ENCODE measurements at places on chromosomes 4 and X.
A peak's percentile ranks its signal among the peaks of the same experiment; 100 is the strongest.

GRCh38 chr4:15162046-15162445 is 159.8 kb downstream of the CPEB2 start:
- DNase-seq: no peak

DNA sequence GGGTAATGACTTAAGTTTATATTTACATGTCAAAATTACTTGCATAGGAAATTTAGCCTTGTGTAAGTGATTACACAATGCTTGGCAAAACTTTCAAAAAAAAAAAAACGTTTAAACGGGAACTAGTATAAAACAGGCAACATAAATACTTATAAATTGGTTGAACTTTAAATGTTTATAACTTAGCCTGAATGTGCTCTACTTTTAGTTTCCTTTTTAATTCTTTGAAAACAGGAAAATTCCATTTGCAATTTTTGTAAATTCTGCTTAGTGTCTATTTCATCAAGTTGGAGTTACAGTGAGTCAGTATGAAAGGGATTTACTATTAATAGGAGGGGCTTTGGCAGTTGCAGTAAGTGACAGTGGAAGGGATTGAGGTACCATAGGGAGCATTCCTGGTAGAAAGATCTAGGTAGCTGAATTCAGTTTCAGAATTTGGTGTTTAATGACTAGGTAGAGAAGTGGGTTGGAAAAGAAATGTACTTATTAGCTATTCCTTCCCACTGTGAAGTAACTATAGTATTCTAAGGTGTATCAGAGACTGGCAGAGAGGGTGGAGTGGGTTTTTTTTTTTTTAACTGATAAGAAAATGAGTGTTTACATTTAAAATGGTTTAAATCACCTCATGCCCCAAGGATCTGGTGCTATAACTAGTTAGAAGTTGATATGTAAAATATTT is 2.8 kb downstream of the STAG2 start:
- DNase-seq: no peak

- no peak for DNase-seq
Measured at GRCh38 chr4:41143311-41144039, 70.9 kb downstream of the APBB2 start.

- DNase-seq: no peak
Measured at GRCh38 chr4:42554072-42554471, 102.8 kb downstream of the ATP8A1 start.

GRCh38 chrX:12065251-12065650 is 73.0 kb upstream of the FRMPD4 start:
- DNase-seq: no peak

DNA sequence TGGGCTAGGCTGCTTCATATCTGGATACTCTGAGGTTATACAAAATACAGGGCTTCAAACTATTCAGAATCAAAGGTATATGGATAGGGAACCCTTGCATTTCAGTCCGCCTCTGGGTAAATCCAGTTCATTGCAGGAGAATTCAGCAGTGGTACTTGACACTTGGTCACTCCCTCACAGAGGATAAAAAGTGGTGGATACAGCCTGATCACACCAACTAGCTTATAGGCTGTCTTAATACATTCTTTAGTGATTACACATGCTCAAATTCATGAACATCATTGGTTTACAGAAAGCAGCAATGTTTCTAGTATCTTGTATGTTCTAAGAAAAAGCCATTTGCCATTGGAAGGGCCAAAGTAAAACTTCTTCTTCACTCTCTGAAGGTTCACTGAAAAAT is 104.8 kb upstream of the PDE5A start:
- no peak for DNase-seq

DNA sequence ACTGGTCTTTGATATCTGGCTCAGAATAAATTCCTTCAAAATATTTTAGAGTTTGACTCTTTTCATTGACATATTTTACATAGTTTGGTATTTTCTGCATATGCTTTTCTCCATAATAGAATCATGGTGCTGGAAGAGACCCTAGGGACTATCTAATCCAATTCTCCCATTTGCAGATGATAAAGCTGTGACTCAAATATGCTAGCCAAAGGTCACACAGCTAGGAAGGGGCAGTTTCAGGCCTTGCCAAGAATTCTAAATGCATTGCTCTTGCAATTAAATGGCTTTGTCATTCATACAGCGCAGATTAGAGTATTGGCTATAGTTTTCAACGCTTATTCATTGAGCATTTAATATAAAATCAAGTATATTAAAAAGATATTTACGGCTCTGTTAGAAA is 374.1 kb upstream of the RASGEF1B start:
- no peak for DNase-seq

DNA sequence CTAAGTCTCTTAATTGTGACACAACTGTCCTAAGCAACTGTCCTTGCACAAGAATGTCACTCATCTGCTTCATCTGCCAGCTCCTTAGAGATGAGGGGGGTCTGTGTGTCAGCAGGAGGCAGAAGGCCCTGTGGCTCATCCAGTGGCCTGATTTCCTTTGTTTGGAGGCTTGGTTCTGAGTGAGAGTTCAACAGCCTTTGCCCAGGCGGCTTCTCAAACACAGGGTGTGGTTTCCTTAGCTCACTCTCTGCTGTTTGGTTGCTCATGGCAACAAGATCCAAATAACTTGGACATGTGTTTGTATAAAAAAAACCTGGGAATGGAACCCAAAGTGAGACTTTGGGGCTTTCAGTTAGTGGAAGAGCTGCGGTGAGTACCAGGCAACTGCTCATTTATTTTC is 46.6 kb downstream of the MAP7D3 start:
- DNase-seq: no peak

DNA sequence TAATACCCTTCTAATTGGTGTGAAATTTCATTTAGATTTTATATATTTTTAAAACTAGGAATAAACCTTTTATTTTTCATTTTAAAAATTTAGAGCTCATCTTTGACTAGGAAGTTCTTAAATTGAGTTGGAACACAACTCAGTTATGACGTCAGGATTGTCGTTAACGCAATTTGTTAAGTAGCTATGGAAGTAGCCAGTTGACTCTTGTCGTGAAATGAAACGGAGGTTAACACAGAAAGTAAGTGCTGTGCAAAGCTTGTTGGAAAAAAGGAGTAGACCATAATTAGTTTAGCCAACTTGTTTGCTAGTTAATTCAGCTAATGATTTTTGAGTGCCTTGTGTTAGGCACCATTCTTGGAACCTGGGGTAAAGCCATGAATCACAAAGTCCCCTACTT is 18.3 kb downstream of the LARP7 start:
- no peak for DNase-seq

DNA sequence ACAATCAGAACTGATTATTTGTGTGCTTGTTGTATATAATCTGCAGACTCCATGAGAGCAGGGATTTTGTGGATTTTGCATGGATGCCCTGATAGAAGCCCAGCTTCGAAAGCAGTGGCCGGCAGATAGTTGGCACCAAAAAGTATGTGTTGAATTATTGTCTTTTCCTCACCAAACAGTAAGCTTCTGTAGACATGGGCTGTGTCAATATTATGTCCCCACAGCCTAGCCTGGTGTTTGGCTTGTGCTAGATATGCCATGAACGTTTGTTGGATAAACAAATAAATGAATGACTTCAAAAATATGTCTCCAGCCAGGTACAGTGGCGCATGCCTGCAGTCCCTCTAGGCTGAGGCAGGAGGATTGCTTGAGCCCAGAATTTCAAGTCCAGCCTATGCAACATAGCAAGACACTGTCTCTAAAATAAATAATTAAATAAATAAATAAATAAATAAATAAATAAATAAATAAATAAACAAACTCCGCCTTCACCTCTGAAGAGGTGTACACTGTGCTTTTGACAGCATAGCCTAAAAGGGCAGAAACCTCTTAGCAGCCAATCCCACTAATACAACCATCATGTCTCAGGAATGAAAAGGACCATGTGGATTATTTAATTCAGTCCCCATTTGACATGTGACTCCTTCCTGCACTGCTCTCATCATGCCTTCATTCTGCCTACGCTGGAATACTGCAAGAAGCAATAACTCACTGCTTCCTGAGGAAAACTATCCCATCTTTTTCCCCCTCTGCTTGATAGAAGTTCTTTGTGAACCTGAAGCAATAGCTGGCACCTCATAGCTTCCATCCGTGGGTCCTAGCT is 335.2 kb downstream of the FBXW7 start:
- DNase-seq: no peak

GRCh38 chr4:7374571-7374970 is 60.2 kb downstream of the PSAPL1 start:
- no peak for DNase-seq

DNA sequence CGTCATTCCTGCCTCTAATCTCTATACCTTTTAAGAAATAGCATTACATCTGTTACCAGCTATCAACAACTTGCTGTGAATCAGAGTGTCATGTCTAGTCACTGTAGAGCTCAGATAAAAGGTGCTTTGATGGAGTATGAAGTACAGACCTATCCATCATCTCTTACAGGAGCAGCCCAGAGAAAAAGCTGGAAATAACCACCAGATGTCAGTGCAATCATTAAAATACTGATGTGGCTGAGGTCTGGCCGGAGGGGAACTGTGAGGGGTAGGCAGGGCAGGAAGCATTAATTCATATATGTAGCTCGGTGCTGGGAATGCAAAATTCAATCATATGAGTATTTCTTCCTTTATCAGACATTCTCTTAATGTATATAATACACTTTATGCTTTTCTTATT is 100.6 kb downstream of the AKAP4 start:
- DNase-seq: no peak

- no peak for DNase-seq
Measured at GRCh38 chr4:83358410-83358809, 23.8 kb upstream of the HPSE start.

- no peak for DNase-seq
Measured at GRCh38 chr4:186701273-186701672, 22.4 kb downstream of the FAT1 start.

- DNase-seq: no peak
Measured at GRCh38 chr4:139875411-139875825, 209.8 kb downstream of the MGST2 start.

DNA sequence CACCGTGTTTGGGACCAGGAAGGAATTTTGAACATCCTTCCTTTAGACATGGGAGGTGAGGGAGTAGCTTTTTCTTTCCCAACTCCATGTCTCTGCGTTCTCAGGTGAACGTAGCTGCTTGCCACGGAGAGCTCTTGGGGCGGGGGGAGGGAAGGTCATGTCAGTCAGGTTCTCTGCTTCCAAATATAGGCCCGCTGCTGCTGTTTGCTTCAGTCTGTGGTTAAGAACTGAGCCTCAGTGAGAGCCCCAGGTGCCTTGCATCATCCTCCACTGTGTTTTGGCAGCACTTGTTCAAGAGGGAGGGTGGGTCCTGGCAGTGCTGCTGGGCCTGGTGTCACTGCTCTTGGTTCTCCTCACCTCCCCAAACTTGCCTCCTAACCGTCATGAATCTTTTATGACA is 46.5 kb downstream of the HADH start:
- DNase-seq: peak; percentile 38

DNA sequence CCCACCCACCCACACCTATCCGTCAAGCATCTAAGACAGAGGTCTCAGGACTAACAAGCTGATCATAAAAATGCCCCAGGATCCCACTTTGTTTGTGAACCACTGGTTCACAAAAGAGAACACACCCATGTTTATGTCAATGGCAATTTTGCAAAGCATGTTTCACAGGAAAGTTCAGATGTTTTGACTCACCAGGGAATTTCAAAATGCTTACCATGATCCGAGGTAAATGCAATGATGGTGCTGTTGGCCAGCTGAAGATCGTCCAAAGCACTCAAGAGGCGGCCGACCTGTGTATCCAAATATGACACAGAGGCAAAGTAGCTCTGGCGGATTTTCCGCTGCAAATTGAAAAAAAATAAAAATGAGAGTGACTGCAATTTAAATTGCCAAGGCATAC is 15.0 kb downstream of the IDS start:
- DNase-seq: no peak

DNA sequence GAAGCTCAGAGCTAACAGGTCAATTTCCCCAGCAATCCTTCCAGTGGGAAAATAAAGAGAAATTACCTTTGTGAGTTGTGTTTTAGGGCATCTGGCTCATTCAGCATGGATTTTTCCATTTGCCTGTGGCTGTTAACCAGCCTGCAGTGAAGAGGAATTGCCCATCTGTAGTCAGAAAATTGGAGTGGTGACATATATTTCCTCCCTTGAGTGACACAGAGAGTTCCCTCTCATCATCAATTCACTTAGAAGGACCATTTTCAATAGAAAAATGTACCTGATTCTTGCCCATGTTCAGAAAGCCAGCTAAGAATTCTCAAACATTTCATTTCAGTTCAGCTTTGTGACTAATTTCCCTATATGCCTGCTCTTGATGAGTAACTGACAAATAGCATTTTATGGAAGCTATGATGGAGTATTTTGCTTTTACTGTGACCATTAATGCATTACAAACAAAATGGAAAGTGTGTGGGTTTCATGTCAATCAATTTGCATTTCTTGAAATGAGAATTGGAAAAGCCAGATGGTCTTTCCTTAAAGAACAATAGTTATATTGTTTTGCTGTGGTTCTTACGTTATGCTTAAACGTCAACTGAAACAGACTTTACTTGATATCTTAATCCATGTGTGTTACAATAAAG is 155.8 kb downstream of the NWD2 start:
- no peak for DNase-seq

DNA sequence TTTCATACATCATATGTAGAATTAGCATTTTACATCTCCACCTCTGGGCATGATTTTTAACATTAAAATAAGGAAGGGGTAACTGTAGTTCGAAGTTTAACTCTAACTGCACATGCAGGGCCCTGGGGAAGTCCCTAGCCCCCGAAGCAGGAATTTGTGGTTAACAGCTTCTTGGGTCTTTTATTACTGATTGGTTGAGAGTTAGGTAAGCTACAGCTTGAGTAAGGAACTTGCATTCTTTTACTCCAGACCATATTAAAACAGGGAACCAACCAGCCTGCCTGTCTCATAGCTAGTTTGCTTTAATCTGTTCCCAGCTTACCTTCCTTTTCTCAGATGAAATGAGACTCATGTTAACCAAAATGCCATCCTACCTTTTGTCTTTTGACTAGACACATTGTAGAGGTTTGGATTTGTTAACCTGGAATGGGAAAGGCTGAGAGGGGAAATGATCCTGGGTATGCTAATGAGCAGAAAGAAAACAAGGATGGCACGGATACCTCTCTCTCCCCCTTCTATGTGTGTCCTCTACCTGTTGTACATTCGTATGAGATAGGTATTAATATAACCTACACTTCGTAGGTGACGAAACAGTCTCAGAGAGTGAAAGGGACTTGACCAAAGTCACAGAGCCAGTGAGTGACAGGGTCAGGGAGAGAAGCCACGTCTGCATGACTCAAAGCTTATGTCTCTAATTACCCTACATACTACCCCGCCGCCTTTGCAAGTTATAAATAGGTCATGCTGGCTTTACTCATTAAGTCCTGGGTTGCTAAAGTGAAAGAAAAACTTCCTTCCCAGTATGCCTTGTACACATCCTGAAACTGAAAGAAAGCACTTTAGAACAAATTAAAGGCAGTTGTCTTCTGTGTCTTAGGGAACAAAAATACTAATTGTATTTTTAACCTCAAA is 119.5 kb upstream of the AFF2 start:
- DNase-seq: peak; percentile 13

GRCh38 chr4:183253451-183253850 is 66.6 kb downstream of the CLDN22 start:
- DNase-seq: no peak
